GM23248 (cell line): ENCODE measurements at places on chromosomes 2 and 18.

- DNase-seq, result peak; percentile 42
Observed at GRCh38 chr18:56711708-56712445, 60.7 kb downstream of the WDR7 start.

- no peak for DNase-seq
Observed at GRCh38 chr2:196565982-196566381, 73.5 kb upstream of the CCDC150 start.

DNA sequence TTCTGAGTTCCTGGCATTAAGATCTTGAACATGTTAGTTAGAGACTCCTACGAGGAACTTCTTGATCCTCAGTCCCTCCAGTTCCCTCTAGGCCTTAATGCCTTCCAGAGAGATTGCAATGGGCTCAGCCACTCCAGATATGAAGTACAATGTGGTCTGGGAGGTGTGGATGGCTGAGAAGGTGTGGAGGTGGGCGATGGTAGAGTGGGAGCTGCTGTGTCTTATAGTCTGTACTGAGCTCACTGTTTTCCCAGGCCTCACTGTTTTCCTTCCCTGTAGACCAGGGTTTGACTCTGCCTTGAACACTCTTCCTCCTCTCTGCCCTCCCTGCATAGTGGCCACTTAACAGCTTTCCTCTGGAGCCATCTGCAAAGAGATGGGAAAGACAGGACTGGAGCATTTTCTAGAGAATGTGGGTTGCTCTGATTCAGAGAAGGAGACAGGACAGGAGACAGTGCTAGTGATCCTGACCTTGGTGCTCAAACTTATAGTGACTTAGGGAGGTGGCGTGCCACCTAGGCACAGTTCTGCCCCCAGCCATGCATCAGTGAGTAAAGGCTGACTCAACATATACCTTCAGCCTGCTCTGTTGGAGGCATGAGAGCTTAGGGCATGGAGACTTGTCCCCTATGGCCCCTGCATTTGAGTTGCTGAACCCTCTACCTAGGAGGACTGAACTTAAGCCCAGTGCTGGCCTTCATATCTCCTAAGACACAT, 129.7 kb downstream of the TDRD15 start:
- DNase-seq, result no peak

- DNase-seq, result peak; percentile 47
Observed at GRCh38 chr2:231672617-231673347, 35.5 kb upstream of the PTMA start.

- DNase-seq, result no peak
Observed at GRCh38 chr2:233228376-233228775, 23.1 kb upstream of the ATG16L1 start.

- peak; percentile 85 for DNase-seq
Observed at GRCh38 chr2:75565472-75566462, 5.0 kb upstream of the EVA1A start.

- DNase-seq, result no peak
Observed at GRCh38 chr2:71714601-71715240, 261.4 kb downstream of the DYSF start.

DNA sequence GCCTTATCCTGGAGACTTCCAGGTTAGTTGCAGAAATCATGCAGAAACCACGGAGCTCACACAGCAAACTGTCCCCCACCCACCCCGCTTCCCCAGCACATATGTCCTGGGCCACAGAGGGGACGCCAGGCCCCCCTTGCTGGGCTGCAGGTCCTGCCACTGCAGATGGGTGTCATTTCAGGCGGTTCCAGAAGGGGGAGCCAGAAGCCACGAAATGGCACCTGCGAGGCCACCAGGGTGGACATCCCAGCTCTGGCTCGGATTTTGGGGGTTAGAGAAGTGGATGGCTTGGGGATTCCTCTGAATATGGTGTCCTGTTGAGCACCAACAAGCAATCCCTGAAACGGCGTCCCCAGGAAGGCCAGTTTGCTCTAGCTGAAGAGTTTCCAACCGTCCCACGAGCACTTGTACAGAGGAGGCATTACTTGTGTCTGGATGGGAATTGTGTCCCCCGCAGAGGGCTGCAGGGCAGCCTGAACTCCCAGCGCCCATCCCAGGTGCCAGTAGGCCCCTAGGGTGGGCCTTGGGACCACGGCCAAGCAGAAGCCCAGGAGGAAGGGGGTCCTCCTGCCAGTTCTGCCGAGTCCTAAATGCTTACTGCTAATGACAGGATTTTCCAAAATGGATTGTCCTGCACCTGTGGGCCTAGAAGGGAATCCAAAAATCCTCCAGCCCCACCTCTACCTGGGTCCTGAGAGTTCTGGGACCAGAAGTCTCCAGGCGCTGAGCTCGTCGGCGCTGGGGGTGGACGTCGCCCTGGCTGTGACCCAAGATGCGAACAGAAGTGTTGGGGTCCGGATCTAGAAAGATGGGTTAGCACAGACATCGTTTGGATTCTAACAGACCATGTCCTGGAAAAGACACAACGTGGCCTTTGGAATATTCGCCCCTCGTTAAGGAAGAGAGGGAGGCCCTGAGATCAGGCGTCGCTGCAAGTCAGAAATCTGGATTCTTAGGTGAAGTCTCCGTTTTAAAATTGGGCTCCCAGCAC, 14.6 kb upstream of the NFATC1 start:
- peak; percentile 67 for DNase-seq

- DNase-seq, result no peak
Observed at GRCh38 chr2:186709529-186710450, 15.9 kb downstream of the FAM171B start.

DNA sequence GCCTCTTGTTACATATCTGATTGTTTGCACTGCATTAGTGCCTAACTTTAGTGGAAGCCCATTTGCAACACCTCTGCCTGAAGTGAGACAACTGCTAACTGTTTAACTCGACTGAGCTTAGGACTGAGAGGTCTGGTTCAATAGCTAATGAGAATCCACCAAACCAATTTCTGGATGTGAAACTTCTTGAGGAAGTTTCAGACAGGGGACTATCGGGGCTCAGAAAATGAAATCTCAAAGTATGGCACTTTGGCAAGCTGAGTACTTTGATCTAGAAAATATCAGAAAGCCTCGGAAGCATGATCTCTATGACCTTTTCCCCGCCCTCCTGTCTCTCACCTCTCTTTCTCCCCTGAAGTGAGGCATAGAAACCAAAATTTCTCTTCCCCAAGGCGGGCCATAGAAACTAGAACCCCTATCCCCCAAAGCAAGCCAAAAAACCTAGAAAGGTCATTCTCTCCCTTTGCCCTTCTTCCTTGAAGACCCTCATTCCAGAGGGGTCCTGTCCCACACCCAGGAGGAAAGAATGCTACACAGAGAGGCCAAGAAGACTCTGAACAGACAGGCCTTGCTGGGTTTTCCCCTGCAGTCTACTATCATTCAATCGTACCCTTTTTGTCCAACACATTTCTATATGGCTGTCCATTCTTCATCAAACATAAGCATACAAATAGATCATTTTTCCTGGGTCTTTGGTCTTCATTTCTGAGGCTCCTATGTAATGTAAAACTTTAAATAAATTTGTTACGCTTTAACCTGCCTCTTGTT, 69.6 kb upstream of the CREB1 start:
- no peak for DNase-seq

GRCh38 chr2:112591413-112591812, 7.0 kb downstream of the CHCHD5 start:
- no peak for DNase-seq

DNA sequence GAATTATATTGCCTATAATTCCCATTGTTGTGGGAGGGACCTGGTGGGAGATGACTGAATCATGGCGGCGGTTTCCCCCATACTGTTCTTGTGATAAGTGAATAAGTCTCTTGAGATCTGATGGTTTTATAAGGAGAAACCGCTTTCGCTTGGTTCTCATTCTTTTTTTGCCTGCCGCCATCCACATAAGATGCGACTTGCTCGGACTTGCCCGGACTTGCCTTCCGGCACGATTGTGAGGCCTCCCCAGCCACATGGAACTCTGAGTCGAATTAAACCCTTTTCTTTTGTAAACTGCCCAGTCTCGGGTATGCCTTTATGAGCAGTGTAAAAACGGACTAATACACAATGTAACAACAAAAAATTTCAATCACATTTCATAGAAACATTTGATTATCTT, 115.8 kb downstream of the C2orf74 start:
- DNase-seq, result no peak

DNA sequence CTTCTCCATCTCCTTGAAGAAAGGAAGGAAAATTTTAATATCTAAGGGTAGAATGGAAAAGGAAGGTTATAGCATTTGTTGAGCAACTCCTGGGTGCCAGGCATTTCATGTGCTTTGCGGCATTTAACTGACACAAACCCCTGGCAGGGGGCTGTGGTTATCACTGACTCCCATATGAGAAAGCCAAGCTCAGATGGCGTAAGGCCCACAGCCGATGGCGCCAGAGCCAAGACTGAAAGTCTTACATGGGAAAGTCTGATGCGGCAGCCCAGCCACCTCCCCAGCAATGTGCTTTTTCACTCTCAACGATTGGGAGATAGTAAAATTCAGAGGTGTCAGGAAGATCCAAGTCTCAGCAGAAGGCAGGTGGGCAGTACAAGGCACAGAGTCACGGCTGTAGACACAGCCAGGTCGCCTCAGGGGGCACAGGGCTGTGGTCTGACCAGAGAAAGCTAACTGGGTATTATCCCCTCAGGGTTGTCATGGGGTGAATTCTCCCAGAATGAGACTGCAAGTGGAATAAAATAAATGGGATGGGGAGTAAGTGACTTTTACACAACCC, 324.2 kb upstream of the NCKAP5 start:
- DNase-seq, result no peak

GRCh38 chr2:95008306-95008705, 17.2 kb upstream of the MAL start:
- DNase-seq, result no peak

- no peak for DNase-seq
Observed at GRCh38 chr2:144211826-144212225, 308.1 kb downstream of the ZEB2 start.

GRCh38 chr2:101517758-101518271, 42.9 kb upstream of the RFX8 start:
- DNase-seq, result peak; percentile 81

GRCh38 chr2:86292571-86293515, 44.6 kb downstream of the REEP1 start:
- no peak for DNase-seq

GRCh38 chr2:119590873-119591272, 46.6 kb downstream of the CFAP221 start:
- DNase-seq, result no peak

DNA sequence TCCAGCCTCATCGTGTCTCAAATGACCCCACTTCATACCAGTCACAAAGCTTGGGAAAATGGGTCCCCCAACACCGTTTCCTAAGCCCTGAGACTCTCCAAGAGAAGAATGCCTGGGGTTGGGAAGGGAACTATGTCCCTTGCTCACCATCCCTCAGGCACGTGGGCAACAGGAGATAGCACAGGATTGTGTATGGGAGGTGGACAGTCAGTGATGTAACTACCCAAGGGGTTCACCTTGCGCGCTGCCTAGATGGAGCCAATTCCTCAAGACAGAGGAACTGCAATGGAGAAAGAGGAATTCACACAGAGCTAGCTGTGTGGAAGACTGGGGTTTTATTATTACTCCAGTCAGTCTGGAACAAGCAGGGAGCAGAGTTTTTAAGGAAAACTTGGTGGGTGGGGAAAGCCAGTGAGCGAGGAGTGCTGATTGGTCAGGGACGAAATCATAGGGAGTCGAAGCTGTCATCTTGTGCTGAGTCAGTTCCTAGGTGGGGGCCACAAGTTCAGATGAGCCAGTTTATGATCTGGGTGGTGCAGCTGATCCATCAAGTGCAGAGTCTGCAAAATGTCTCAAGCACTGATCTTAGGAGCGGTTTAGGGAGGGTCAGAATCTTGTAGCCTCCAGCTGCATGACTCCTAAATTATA, 13.8 kb upstream of the CXCR1 start:
- peak; percentile 38 for DNase-seq

DNA sequence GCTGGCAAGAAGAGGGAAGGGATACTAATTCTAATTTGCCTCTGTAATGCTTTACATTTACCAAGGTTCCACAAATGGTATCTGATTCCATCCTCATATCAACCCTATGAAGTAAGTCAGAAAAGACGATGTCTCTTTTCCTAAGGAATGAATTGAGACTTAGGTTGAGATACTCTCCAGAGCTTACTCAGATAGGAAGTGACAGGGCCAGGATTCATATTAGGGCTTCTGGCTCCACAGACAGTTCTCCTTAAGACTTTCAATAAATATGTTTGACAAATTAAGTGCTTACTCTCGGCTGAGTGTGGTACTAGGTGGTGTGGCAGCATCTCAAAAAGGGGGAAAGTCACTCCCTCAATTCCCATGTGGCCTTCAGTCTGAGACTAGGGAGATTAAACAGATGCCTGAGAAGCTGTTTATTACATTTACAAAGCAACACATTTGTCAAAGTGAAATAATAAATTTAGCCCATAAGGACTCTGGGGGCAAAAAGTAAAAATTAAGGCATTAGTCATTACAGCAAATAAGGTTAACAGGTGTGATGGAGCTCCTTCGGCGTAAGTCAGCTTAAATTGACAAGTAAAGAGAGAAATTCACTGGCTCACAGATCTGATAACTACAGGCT, 14.2 kb downstream of the CDK15 start:
- DNase-seq, result peak; percentile 27

DNA sequence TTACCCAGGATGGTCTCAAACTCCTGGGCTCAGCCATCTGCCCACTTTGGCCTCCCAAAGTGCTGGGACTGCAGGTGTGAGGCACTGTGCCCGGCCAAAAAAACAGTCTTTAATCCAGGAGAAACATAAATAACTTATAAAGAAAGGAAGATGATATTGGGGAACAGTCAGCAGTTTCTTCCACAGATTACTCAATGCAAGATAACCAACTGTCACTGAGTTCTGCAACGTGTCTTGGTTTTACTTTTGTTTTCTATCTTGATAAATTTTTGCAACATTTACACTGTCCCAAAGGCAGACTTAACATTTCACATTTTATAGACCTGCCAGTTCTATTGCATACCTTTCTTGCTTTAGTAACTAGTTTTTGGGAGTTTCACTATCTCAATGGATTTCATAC, 71.1 kb downstream of the ANKRD44 start:
- no peak for DNase-seq

- DNase-seq, result no peak
Observed at GRCh38 chr2:167816874-167817290, 430.5 kb downstream of the STK39 start.

- DNase-seq, result no peak
Observed at GRCh38 chr2:29650631-29651097, 270.7 kb downstream of the ALK start.

GRCh38 chr2:128752691-128753263, 434.1 kb upstream of the HS6ST1 start:
- no peak for DNase-seq

- peak; percentile 57 for DNase-seq
Observed at GRCh38 chr2:158665536-158666302, 129.4 kb upstream of the DAPL1 start.

GRCh38 chr2:26692897-26693849, 651 bp downstream of the KCNK3 start:
- DNase-seq, result peak; percentile 61
